ENCODE measurements at places on chromosomes 3 and 15.

GRCh38 chr3:190677001-190677400 is 163.1 kb downstream of the IL1RAP start:
- no peak for DNase-seq

- no peak for DNase-seq
These were observed 4.3 kb upstream of the RHCG start for GRCh38 chr15:89500397-89501270.

DNA sequence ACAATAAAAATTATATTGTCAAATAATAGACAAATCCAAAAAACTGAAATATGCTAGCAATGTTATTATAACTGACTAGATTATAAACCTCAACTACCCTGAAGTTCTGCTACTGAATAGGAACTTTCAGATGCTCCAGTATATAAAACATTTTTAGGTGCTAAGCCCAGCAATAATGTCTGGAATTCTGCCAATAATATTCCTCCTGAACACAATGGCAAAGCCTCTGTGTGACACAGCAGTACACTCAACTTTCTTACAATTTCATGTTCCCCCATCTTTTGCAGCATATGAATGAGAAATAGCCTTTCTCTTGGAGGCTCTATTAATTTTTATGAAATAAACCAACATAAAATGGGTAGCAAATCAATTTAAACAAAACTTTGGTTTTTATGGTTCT is 29.5 kb downstream of the ATOSA start:
- DNase-seq, result no peak

- DNase-seq, result no peak
These were observed 783.3 kb upstream of the CADM2 start for GRCh38 chr3:84175449-84175848.

- DNase-seq, result no peak
These were observed 58.2 kb upstream of the SCN5A start for GRCh38 chr3:38707730-38708129.

- no peak for DNase-seq
These were observed 219.9 kb downstream of the GAP43 start for GRCh38 chr3:115843206-115843605.

DNA sequence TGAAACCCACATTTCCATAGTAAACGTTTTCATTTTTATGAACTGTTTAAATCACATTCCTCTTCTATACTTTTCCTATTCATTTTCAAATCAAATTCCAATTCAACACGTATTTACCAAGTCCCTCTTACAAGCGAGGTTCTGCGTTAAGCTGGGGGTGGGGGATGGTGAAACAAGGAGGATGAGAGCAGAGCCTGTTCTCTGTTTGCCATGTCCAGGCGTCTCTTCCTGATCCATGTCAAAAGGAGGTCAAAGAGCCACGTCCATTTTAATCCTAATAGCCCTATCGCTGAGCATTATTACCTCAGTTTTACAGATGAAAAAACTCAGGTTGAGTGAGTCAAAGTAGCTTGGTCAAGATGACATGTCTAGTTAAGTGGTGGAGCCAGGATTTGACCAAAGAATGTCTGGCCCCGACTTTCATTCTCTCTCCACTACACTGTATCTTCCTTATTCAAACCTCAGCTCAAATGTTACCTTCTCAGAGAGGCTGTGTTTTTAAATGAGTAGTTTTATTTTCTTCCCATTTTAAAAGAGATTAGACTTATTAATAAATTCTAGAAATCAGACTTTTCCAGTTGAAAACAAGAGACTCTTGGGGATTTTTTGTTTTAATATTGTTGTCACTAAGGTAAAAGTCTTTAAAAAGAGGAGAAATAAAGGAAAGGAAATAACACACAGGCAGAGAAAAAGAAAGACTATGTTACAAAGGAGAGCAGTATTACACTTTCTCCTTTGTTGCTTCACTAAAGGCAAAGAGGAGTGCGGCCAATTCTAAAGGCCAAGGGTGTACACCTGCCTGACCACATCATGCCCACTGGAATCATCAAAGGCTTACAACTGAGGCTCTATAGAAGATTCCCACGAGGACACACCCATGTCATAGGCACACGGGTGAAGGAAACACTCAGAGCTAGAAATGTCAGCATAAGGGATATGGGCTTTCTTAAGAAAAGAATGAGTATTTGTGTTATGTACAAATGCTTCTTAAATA is 42.4 kb downstream of the MYO5A start:
- DNase-seq, result no peak

DNA sequence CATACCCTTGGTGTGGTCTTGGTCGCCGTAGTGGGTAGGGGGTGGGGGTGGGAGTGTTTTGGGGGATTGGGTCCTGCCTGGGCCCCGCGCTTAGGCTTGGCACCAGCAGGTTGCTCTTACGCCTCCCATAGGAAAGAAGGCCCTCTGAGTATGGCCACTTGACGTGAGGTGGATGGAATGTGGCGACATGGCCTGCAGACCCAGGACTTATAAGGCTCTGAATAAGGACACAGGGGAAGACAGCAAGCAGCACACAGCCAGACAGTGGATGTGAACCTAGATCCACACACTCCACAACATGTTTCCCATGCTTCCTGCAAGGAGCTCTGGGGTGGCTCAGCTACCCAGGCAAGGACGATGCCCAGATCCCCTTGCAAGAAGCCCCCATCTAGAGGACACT is 12.4 kb downstream of the RBPMS2 start:
- no peak for DNase-seq

GRCh38 chr15:90851940-90852339 is 16.4 kb upstream of the FURIN start:
- DNase-seq, result no peak

DNA sequence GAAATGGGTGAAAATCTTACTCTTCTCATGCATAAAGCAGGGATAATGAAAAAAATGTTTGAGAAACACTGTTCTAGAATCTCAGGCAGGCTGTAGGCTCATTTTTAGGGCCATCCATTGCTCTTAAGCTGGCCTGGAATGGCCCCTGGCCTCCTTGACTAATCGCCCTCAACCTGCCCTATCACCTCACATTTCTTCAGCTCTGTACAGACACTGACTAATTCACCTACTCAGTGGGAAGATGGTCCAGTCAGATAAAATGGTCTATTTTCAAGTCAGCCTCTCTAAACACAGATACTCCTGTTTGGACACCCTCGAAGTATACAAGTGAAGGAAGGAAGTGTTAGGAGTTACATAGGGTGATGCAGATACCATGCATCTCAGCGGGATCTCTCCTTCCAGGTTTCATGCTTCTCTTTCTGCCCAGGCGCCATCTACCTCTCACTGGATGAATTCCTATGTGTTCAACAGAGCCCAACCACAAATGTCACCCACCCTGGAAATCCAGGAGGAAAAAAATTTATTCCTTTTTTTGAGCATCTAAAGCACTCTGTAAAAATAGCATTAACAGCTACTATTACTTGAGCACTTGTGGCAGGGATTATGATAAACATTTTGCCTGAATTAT is 12.1 kb downstream of the FMN1 start:
- DNase-seq, result no peak

DNA sequence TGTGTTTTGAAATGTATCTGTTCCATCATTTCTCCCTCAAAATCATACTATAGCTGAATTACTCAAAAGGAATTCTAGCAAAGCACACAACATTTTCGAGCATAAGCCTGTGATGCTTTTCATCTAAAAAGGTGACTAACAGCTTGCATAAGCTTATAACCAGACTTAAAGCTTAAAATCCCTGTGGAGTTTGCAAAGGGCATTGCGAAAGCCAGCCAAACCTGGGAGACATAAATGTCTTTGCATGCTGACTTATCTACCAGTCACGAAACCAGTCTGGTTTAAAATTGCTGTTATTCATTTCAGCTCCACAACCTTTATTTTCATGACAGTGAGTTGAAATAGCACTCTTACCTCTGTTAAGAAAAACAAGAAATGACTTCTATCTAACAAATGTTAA is 35.6 kb upstream of the LIPC start:
- DNase-seq, result no peak

GRCh38 chr3:24793896-24794295 is 299.2 kb upstream of the THRB start:
- DNase-seq, result no peak

DNA sequence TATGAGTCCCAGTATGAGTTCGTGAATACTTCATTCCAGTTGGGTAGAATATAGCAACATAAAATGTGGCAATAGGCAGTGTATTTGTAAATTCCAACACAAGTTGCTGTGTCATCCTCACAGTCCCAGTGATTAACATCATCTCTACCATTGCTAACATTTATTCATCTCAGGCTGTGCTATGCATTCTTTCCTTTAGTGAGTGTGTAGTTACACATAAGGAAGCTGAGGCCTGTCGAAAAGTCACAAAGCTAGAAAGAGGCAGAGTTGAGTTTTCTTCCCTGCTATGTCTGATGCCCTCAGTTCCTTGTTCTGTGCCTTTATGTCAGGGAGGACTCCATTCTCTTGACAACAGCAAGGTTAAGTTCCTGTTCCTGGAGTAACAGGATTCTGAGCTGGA is 96.4 kb downstream of the FNDC3B start:
- DNase-seq, result no peak

- no peak for DNase-seq
These were observed 561.2 kb upstream of the MDFIC2 start for GRCh38 chr3:70873686-70874085.

GRCh38 chr3:105905328-105905727 is 36.5 kb upstream of the CBLB start:
- no peak for DNase-seq

DNA sequence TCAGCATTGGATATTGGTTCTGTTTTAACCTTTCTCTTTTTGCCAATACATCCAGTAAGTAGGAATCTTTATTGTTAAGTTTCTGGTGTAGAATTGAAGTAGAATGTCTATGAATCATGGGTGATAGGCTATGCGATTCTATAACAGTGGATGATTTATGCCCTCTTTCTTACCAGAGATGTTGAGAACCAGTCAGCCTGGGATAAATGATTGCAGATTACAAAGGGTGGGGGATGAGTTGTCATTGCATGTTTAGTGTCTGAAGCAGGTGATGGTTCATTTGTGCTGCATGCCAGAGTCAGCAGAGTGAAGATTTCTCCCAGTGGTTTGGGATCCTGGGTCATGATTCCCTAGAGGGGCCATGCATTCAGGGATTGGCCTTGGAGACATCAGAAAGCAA is 14.3 kb downstream of the RETNLB start:
- no peak for DNase-seq

- DNase-seq, result no peak
These were observed 486.3 kb downstream of the ZIC1 start for GRCh38 chr3:147895509-147895908.

DNA sequence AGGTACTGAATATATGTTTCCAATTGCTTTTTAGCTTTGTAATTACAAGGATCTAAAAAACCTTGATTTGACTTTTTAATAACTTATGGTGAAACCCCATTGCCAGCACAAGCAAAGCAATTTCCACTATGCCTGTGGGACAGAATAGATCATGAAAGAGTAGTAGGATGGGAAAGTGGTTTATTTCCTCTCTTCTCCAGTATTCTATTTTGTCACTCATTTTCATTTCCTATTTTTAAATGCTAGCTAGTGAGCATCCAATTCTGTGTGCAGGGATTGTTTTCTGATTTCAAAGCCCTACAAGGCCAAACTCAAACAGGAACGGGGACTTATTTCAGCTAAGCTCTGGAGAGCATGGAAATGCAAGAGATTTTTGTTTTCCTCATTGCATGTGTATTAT is 132.0 kb upstream of the TGFBR2 start:
- DNase-seq, result no peak

DNA sequence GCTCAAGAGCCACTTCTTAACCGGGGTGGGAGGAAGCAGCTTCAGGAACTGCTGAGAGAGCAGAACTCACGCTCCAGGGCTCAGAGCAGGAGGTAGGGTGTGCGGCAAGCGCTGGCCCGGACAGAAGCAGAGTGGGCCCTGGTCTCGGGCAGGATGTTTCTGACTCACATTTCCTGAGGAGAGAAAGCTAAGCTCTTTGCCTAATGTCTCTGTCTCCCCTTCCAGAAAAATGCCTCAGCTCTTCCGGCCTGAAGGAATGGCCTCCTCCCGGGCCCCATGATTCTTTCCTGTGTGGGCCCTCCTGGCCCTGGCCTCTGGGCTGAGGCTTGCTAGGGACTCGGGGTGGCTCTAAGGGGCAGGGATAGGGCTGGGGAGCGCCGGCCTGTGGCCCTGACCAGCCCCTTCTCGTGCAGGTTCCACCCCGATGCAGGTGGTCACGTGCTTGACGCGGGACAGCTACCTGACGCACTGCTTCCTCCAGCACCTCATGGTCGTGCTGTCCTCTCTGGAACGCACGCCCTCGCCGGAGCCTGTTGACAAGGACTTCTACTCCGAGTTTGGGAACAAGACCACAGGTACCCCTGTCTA is 4.1 kb upstream of the STAB1 start:
- no peak for DNase-seq

DNA sequence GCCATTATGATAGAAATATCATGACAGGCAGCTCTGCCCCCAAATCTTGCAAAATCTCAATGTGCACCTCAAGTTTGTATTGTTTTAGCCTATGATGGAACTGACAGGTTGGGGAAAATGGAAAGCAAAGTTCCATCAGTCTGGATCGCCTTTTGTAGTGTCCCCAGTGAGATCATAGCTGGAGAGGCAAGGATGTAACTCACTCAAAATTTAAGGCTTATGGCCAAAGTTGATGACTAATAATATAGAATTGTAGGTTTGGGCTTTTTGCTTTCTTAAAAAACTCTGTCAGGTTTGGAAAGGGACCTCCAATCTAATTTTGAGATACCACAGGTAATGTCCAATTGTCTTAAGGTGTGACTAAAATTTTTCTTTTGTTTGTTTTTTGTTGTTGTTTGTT is 1.4 kb upstream of the ACP3 start:
- DNase-seq, result no peak

- peak; percentile 82 for DNase-seq
These were observed 194.6 kb upstream of the TPM1 start for GRCh38 chr15:62847900-62848489.

DNA sequence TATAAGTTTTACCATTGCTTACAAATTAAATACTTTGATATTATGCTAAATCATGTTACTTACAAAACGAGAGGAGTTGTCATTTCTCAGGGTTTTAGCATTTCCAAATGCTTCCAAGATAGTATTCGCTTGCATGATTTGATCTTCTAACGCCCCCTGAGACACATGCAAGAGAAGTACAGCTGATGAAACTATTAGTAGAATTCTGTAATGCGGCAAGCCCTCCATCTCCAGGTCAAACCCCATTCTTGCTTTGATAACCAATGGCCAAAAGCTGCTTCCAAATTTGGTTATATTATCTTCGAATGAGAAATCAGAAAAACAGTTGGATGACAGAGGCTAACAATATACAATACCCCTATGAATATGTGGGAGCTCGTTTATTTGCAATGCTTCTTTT is 14.7 kb downstream of the MYH15 start:
- DNase-seq, result no peak

DNA sequence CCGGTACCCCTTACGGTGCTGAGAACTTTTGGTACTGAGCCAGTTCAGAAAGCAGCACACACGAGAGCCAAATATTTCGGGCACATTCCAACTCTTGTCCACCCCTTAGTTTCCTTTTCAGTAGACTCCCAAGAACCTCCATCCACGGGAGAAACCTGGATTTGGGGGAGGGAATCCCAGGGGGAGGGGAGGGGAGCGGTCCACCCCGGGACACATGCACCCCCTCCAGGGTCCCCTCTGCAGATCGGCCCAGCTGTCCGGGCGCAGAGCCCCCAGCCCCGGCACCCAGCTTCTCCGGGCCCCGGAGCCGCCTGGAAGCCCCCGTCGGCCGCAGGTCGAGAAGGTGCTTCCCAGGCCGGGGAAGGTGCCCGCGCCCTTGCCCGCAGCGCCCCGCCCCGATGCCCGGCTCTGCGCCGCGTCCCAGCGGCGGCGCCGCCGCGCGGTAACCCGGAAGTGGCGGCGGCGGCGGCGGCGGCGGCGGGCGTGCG is 455 bp upstream of the ABHD17C start:
- peak; percentile 43 for DNase-seq

- no peak for DNase-seq
These were observed 25.1 kb downstream of the CD80 start for GRCh38 chr3:119534296-119534695.
